Stimulated activated CD4-positive, alpha-beta T cell treated with anti-CD3 and anti-CD28 coated beads, Interleukin-2, amount 100 ng/mL, for 24 hours (primary cell): ENCODE measurements at places on chromosomes 12 and 14.

DNA sequence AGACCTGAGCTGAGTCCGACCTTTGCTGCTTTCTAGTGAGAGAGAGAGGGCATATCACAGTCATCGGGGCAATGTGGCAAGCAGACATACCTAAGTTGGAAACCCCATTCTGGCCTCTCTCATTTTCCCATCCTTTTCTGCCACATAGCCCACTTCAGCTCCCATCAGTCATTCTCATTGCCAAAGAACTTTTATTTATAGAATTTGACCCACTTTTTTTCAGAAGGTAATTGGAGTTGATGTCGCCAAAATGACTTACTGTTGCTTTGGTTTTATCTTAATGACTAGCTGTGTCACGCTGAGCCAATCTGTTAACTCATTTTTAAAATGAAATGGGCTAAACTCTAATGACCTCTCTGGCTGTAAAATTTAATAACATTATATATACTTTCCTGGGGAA is 63.9 kb upstream of the RMST start:
- no peak for DNase-seq

DNA sequence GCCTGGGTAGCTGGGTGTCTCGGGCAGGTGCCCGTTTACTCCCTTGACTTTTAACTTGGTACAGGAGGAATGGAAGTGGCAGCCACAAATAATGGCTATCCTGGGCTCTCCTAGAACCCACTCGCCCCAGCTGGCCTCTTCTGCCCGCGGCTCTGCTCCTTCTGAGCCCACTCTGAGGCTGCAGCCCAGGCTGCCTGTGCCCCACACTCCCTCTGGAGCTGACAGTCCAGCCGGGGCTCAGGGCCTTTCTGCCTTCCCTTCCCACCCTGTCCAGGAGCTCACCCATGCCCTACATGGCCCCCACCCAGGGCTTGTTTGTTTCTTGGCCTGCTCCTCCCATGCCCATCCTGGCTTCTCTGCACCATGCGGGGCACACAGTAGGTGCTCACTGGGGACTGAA is 15.6 kb downstream of the ZNF839 start:
- DNase-seq: no peak

GRCh38 chr12:76519538-76519937 is 40.0 kb downstream of the OSBPL8 start:
- no peak for DNase-seq

DNA sequence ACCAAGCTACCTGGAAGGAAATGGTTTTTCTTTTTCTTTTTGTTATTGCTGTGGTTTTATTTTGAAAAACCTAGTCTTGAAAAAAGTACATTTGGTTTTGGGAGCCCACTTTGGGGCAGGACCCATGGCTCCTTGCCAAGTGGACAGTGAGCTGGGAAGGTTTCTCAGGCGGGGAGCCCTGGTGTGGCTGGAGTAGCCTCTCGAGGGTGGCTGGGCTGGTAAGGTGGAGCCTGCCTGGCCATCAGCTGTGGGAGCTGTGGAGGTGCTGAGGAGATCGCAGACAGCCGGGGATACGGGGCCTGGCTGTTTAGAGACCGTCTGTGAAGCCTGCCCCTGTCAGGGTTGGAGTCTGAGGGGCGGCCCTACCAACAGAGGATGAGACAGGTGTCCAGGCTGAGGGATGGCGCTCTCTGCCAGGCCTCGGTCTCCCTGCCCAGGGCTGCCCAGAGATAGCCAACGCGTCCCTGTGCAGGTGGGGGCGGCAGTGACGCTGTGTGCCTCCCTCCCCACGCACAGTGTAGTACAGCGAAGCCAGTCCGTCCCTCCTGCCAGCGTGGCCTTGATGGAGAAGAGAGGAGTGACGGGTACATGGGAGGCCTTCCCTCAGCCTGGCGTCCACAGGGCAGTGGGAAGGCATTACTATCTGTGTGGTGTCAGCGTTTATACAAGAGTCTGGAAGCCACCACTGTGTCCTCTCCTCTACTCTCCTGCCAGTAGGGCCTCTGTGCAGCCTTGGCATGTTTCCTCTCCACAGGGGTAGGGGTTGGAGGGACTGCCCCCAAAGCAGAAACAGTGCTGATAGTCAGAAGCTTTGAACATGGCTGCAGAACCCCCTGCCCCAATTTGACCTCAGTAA is 5.9 kb downstream of the RIN3 start:
- DNase-seq: no peak

DNA sequence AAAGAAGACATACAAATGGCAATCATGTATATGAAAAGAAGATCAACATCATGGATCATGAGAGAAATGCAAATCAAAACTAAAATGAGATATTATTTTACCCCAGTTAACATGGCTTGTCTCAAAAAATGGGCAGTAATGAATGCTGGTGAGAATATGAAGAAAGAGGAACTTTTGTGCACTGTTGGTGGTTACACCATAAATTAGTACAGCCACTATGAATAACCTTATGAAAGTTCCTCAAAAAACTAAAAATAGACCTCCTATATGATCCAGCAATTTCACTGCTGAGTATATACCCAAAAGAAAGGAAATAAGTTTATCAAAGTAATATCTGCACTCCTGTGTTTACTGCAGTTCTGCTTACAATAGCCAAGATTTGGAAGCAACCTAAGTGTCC is 151.7 kb downstream of the PDZRN4 start:
- DNase-seq: no peak

GRCh38 chr12:61412201-61412600 is 848.0 kb upstream of the USP15 start:
- no peak for DNase-seq

- DNase-seq: no peak
Observed at GRCh38 chr12:10794222-10794621, 8.2 kb downstream of the TAS2R7 start.

DNA sequence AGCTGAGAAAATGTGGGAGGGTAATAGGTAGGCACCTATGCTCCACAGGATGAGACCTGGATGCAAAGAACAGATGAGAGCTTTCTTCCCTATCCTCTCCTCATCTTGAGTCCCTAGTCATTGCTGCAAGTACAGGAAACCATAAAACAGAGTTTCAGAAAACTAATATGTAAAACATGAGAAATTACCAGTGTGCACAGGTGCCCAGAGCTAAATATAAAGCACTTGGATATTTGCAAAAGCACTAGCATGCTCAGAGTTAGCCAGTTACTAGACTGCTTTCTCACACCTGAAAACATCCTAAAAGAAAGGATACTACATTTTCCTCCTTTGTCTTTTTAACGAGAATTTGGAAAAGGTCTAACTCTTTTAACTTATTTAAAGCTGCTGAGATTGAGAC is 324.3 kb downstream of the DAD1 start:
- DNase-seq: no peak

DNA sequence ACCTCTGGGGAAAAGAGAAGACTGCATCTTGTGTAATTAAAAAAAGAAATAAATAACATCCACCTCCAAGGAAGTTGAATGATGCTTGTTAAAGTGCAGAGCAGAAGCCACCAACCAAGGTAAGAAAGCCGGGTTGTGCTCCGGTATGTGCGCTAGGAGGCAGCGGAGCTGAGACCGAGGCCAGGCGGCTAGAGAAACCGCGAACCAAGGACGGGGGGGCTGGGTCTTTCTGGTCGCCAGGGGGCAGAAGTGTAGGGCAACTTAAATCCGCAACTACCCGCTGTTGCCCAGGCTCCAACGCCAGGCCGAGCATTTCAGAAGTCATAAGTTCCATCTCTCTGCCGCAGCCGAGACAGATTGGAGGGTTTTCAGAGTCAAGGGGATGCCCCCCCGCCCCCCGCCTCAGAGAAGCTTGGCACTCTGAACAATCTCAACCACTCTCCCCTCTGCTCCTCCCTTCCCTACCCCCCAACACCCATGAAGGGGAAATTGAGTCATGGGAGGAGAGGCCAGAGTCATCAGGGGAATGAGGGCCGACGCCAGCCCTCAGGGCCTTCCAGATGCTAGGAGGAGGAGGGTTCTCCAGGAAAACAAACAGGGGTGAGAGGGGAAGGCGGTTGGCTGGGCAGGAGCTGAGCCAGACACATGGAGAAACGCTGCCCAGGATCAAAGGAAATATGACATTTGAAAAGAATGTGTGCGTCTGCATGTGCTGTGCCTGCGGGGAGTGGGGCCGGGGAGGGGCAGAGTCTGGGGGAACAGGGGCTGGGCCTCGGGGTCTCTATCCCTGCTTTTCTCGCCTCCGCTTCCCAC is 2.2 kb upstream of the NFATC4 start:
- DNase-seq: peak; percentile 76

DNA sequence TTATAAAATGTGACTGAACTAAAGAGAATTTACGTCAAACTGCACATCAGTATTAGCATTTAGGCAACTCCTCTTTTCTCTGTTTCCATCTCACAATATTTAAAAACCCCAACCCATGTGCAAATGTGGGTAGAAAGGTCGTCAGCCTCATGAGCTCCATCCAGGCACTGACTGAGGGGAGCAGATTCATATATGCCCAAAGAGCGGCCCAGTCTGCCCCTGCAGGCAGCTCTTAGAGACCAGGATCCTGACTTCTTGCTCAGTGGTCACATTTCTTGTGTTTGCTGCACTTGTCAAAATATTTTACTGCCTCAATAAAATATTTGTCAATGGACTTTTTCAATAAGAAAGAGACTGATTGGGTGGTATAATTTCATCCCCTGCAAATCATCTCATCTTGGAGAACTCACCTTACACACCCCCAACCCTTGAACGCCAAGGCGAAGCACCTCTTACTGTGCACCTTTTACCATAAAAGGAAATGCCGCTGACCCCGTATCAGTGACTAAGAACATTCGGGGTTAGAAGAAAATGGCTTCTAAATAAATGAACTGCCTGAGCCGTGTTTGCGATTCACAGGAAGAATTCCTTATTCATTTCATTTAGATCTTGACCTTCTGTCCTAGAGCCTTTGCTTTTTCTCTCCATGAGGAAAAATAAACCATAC is 418.8 kb downstream of the BCL11B start:
- DNase-seq: no peak
